ENCODE measurements at places on chromosomes 7 and 10.

DNA sequence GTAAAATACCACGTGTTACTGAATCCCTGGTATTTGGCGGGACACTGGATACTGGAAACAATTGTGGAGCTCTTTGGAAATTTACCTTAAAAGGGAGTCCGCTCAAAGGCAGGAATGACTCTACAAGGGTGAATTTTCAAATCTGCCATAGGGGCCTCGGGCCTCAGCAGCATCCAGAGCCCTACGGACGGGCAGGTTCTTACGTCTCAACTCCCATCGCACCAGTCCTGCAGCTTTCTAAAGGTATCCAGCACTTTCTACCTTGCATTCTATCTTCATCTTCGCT is 248 bp downstream of the PSPH start:
- no peaks in the 10 kb centered on the region for H3K36me3 ChIP-seq
- H3K4me3 ChIP-seq, result peak overlapping the region; percentile 100
- no peak for DNase-seq

- no peak overlapping the region for H3K27ac ChIP-seq
- H3K4me3 ChIP-seq, result no peak overlapping the region
- no peaks in the 10 kb centered on the region for H3K4me1 ChIP-seq
- no peak for DNase-seq
These were observed 151.4 kb downstream of the CDK14 start for GRCh38 chr7:90747516-90747915.

- no peak overlapping the region for H3K27ac ChIP-seq
- H3K4me1 ChIP-seq, result peaks cover 5% of the 10 kb centered on the region
- no peak for DNase-seq
- no peaks in the 10 kb centered on the region for H3K36me3 ChIP-seq
- no peak overlapping the region for H3K4me3 ChIP-seq
- no peaks in the 10 kb centered on the region for H3K27me3 ChIP-seq
These were observed 20.7 kb downstream of the MDFIC start for GRCh38 chr7:114942446-114943175.

DNA sequence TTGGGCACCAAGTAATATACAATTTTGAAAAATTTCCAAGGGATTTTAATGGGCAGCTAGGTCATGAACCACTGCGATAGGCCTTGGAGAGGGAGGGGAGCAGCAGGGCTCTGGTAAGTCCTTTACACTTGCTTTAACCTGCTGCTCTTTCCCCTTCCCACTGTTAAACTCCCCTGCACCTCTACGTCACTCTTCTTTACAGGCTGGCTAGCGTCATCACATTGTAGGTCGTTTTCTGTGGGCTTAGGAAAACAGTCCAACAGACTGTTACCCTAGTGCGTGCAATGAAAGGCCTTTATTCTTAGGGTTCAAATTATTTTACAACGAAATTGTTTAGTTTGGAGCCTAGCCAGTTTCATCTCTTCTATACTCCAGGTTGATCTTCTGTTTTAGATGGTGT is 235.7 kb downstream of the AUTS2 start:
- H3K4me1 ChIP-seq, result no peaks in the 10 kb centered on the region
- no peak overlapping the region for H3K4me3 ChIP-seq
- no peak for DNase-seq
- H3K27me3 ChIP-seq, result no peaks in the 10 kb centered on the region
- no peak overlapping the region for H3K27ac ChIP-seq

All from esophagus squamous epithelium (tissue), 5 donors.